ENCODE measurements at places on chromosomes 5 and 9.

- DNase-seq: no peak
These were observed 20.4 kb upstream of the DELE1 start for GRCh38 chr5:141903261-141903660.

- no peak for DNase-seq
These were observed 4.7 kb downstream of the C5orf46 start for GRCh38 chr5:147901599-147902039.

- DNase-seq: peak; percentile 94
These were observed 57.1 kb downstream of the SLC22A5 start for GRCh38 chr5:132426525-132427138.

GRCh38 chr5:159227452-159227851 lies 18.1 kb upstream of the RNF145 start:
- no peak for DNase-seq

GRCh38 chr5:36523926-36524325 lies 82.5 kb upstream of the SLC1A3 start:
- no peak for DNase-seq

DNA sequence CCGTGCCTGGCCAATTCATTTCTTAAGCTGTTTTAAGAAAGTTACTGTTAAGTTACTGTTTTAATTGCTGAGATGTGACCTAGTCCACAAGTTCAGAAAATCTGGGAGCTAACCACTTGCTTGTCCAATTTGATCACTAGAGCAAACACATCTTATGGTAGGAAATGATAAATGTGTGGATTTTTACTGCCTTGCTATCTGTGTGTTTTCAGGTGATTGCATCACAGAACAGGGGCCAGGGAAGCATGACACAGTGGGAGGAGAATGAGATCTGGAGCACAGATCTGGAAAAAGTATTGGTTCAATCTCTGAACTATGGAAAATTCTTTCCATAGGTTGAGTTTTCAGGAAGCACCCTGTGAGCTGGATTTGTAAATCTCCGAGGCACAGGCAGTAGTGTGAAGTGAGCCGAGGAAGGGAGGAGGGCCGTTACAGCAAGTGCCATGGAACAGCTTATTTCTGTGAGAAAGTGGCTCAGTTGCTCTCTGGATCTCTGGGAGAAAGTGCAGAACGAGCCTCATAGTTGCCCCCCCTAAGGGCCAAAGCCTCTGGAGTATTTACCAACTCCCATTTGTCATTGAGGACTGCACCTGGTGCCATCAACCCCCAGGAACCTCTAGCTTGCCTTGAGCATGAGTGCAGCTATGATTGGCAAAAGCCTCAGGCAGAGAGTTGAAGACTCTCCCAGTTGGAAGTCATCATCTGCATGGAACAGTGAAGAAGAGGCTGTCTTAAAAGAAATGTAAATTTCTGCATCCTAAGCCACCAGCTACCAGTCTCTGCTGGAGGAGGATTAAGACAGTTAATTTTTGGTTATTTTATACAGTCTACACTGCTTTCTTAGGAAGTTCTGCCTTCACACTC lies 161.8 kb upstream of the CLINT1 start:
- no peak for DNase-seq

- DNase-seq: peak; percentile 90
These were observed at the start of gene PHYHD1 for GRCh38 chr9:128920381-128921058. PHYHD1 (plus strand) TSS chr9:128920982; CDS start chr9:128922324, 1,342 bp downstream.

GRCh38 chr5:153641183-153641688 lies 150.8 kb downstream of the GRIA1 start:
- DNase-seq: no peak

DNA sequence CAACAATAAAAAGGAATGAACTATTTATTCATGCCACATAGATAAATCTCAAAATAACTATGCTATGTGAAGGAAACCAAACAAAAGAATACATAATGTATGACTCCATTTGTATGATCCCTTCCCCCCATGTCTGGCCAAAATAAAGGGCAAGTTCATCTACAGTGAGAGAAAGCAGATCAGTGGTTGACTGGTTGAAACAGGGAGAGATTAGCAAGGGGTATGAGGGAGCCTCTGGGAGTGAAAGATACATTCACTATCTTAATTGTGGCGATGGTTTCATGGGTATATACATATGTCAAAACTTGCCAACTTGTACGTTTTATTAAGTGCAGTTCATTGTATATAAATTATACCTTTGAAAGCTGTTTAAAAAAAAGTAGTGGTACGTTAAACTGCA lies 4.8 kb downstream of the PSMD5 start:
- DNase-seq: no peak

GRCh38 chr5:58860680-58861079 lies 277.8 kb downstream of the RAB3C start:
- DNase-seq: no peak

GRCh38 chr5:5078009-5078897 lies 61.9 kb upstream of the ADAMTS16 start:
- DNase-seq: no peak

DNA sequence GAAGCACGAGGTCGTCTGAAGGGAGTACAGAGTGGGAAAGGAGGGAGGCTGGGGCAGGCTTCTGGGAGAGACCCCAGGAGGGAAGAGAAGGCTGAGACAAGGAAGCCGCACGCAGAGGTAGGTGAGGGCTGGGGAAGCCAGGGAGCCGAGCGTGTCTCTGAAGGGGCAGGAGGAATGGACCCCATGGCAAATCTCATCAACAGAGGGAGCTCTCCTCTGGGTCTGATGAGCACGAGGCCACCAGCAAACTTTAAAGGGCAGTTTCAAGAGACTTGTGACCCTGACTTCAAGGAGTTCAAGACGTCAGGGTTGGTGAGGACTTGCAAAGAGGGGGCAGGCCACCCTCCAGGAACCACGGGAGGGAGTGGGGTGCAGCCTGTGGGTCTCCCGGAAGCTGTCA lies 326.2 kb upstream of the IRX2 start:
- no peak for DNase-seq

Data from posterior vena cava (tissue), 2 donors.